ENCODE measurements at places on chromosomes 2 and 18. TPM values are rescaled to one million over a fixed set of nuclear protein-coding genes. Genes with fewer than 3 reads are reported as not detected.

SUMO1 gene
- total RNA-seq, result 96.1 TPM

FBLN7 gene
- 17.3 TPM for total RNA-seq

SOX11 gene
- total RNA-seq, result not detected

TCF4 gene
- 1.3 TPM for total RNA-seq

DSG1 gene
- total RNA-seq, result not detected

CFAP221 gene
- total RNA-seq, result not detected

CYP1B1 gene
- total RNA-seq, result 3.8 TPM

BARD1 gene
- 39.0 TPM for total RNA-seq

CYBRD1 gene
- 0.51 TPM for total RNA-seq

GPAT2 gene
- 5.2 TPM for total RNA-seq

SUCLG1 gene
- 73.2 TPM for total RNA-seq

MOB4 gene
- total RNA-seq, result 17.2 TPM

NHEJ1 gene
- total RNA-seq, result 16.7 TPM

SCYGR3 gene
- not detected for total RNA-seq

TBR1 gene
- 0.18 TPM for total RNA-seq

NDC80 gene
- total RNA-seq, result 60.0 TPM

CDK5R2 gene
- not detected for total RNA-seq

MBD2 gene
- 95.1 TPM for total RNA-seq

HPCAL1 gene
- total RNA-seq, result 77.8 TPM

NLRC4 gene
- total RNA-seq, result not detected

CAB39 gene
- total RNA-seq, result 166 TPM

GAREM1 gene
- not detected for total RNA-seq

SERPINB10 gene
- total RNA-seq, result not detected

C2orf15 gene
- total RNA-seq, result 1.6 TPM

IL18R1 gene
- total RNA-seq, result 38.2 TPM

ANKRD62 gene
- not detected for total RNA-seq

CGREF1 gene
- 1.4 TPM for total RNA-seq

LBX2 gene
- total RNA-seq, result 0.35 TPM

IL36G gene
- total RNA-seq, result not detected

ERBB4 gene
- total RNA-seq, result not detected

RAB27B gene
- total RNA-seq, result 2.1 TPM

ATP6V1C2 gene
- not detected for total RNA-seq

PLEKHH2 gene
- total RNA-seq, result 0.53 TPM

Data from activated naive CD4-positive, alpha-beta T cell treated with anti-CD3 and anti-CD28 coated beads, Interleukin-2, amount 10 ng/mL, durations not matched to agents 5 hours and 36 hours (primary cell).